ENCODE measurements at places on chromosomes 7 and 10.

DNA sequence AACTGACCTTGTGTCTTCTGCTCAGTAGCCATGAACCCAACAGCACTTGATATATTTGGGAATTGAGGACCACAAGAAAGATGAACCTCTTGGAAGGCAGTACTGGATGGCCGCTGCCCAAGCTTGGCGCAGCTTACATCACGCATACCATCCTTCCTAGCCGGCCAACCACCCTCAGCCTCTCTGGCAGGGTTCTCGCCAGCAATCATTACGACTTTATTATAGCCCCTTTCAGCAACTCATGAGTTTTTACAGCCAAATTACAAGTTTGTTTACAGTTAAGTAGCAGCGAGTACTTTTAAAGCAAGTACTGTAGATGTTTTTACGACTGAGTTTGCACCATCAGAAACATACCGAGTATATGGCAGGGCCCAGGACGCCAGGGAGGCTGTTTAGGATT is 769.1 kb downstream of the SUGCT start:
- DNase-seq = no peak

DNA sequence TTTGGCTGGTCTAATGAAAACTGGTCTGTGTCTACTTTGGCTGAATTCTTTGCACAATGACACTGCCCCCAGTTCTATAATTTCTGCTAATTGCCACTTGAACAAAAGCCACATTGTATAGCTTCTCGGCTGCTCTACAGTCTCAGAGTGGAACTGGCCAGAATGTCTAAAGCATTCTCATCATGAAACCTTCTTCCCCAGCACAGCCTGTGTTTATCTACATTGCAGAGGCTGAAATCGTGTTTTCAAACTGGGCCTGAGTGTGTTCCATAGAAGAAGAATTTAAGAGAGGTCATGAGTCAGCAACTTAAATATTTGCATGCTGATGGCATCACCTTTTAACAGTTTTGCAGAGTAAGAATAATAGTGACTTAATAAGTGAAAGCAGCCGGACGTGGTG is 177.2 kb downstream of the BUB3 start:
- DNase-seq = no peak

- DNase-seq = peak; percentile 80
Measured at GRCh38 chr7:113698556-113699220, 220.1 kb downstream of the PPP1R3A start.

GRCh38 chr7:19128856-19129255 is 11.4 kb upstream of the TWIST1 start:
- no peak for DNase-seq

DNA sequence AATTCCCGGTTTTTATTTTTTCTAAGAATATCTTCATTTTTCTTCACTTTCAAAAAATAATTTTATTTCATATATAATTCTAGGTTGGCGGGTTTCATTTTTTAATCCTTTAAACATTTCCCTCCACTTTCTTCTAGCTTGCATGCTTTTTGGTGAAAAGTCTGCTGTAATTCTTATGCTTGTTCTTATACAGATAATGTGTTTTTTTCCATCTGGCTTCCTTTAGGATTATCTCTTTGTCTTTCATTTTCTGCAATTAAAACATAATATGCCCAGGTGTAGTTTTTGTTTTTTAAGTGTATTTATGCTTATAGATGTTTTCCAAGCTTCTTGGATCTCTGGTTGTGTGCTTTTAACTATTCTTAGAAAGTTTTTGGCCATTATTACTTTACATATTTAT is 341.3 kb upstream of the SEMA3C start:
- DNase-seq = no peak

DNA sequence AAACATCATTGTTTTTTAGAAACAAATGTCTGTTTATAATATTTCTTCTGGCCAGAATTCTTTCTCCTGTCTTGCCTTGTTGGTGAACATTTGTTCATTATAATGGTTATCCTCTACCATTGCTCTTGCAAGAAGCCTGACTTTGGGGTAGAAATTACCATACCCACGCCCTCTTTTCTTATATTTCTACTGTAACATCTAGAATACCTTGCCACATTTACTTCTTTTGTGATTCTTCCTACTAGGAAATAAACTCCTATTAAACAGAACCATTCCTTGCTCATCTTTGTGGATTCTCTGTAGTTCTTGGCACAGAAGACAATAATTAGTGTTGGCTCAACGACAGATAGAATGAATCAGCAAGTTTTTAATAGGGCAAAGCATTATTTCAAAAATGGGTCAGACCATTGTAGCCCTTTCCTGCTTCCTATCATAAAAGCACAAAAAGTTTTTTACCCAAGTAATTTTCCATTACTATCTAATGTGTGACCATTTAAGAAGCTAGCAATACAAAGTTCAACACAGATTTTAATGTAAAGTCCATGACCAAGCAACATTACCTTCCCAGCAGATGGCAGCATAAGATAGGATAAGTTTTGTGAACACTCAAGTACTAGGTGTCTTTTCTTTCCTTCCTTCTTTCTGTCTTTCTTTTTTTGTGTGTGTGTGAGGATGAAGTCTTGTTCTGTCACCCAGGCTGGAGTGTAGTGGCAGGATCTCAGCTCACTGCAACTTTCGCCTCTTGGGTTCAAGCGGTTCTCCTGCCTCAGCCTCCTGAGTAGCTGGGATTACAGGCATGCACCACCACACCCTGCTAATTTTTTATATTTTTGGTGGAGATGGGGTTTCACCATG is 270.4 kb downstream of the HGF start:
- DNase-seq = peak; percentile 89

GRCh38 chr7:36284456-36285090 is 105.1 kb upstream of the ANLN start:
- DNase-seq = no peak

GRCh38 chr10:71252220-71252619 is 39.9 kb downstream of the UNC5B start:
- DNase-seq = no peak

GRCh38 chr7:21544715-21545114 is 1.9 kb downstream of the DNAH11 start:
- DNase-seq = no peak

- DNase-seq = no peak
Measured at GRCh38 chr7:71563276-71563675, 431.3 kb downstream of the GALNT17 start.

DNA sequence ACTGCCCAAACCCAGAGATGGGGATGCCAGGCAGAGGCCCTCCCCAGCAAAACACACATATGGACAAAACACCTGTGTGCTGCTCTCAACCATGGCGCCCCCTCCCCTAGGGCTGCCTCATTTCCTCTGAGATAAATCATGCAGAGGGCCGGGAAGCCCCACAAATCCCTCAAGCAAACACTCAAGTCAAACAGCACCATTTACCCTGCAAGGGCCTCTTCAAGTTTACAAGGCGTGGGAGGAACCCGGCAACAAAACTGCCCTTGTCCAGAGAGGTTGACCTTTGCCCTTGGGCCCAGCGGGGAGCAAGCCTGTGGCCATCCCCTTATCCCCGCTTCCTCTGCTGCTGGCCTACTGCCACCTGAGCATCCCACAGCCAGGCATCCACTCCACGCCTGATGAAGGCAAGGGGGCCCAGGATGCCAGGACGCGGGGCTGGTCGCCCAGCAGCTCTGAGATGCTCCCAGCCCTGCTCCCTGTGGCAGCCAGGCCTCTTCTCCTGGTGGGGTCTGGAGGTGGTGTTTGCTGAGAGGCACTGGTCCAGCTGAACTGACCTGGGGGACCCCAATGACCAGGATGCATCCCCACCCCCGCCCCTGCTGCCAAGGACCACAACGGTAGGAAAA is 77.4 kb downstream of the DLG5 start:
- no peak for DNase-seq

- no peak for DNase-seq
Measured at GRCh38 chr7:99399597-99399996, 8.8 kb downstream of the PDAP1 start.

DNA sequence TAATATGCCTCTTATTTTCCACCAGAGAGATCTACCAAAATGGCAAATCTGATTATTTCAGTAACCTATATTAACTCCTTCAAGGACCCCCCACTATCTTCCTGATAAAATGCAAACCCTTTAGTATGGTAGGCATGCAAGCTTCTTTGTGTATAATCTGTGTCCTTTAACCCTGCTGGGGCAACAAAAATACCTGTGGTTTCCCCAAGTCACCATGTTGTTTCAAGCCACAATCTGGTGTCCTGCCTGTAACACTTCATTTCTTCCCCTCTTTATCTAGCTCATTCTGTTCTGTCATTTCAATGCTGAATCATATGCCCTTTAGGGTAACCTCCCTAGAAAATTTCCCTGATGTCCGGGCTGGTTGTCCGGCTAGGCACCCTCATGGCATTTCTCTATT is 5.3 kb downstream of the CALCR start:
- no peak for DNase-seq

DNA sequence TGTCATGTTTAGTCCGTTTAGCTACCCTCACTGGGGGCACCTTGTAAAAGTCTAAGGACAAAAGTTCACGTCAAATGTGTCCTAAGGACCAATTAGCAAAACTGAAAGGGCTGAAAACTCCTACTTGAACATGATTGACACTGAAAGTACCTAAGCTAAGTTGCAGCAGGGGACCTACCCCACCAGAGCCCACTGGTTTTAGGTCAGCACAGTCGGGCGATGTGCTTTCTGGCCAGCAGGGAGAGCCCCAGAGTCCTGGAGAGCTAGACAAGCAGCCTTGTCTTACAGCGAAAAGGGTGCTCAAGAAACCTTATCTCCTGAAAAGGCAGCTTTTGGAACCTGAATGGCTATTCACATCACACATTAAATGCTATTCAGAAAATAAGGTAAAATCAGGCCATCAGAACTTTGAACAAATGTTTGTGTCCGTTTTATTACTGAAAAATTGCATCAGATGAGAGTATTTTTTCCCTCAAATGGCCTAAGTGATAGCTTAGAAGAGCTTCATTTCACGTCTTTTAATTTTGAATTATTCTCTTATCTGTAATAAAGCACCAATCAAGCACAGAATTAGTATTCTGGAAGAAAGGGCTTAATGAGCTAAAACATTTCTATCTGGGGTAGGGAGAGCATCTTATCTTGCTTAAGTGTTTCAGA is 52.2 kb upstream of the MKI67 start:
- DNase-seq = no peak

DNA sequence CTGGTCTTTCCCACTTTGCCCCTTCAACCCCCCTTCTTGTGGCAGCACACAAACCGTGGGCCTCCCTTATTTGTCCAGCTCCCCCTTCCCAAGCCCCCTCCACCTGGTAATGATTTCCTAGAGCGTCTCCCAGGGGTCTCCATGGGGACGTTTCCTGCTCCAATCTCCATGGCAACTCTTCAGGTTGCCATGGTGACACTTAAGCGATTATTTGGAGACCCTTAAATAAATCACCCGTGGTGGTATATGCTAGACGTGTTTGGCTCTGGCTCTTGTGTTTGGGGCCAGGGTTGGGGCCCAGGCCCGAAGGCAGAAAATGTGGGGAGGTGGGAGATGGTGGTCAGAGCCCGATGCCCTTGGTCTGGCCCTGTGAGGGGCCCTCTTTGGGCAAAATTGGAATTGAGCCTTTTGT is 41.1 kb upstream of the DLG5 start:
- peak; percentile 94 for DNase-seq

DNA sequence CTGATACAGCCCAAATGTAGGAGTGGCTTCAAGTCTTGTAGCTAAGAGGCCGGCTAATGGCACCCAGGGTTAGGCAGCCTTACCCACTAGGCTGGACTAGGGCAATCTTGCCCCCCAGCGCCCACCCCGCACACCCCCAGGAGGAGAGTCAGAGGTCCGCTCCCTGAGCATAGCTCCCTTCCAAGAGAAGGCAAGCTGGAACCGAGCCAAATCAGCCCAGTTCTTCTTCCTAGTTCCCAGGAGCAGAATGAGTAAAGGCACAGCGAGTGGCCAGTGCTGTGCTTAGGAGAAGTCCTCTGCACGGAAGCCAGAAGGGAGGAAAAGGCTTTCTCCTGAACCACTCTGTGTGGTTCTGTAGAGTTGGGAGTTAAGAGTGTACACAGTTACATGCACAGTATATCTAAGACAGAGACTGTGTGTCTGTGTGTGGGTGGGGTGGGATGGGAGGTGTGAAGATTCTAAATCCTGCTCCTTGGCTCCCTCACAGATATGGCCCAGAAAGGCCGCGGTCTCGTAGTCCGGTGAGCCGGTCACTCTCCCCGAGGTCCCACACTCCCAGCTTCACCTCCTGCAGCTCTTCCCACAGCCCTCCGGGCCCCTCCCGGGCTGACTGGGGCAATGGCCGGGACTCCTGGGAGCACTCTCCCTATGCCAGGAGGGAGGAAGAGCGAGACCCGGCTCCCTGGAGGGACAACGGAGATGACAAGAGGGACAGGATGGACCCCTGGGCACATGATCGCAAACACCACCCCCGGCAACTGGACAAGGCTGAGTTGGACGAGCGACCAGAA is 59.7 kb upstream of the PDCD4 start:
- DNase-seq = no peak

DNA sequence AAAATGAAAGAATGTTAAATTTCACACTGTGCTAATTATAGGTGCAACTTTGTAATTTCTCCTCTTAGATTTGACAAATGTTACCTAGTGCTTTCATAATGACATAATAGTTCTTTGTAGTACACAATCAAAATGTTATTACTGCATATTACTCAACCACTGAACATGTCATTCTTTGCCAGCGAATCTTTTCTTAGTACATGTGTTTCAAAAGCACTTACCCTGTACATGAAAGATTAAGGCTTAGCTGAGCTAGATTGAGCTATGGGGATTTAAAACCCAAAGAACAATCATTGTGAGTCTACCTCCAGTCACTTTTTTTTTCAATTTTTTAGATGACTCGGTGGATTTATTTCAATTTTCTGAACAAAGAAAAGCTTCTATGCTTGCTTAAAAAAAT is 123.5 kb upstream of the FERD3L start:
- DNase-seq = no peak

GRCh38 chr7:46654546-46655443 is 733.7 kb upstream of the IGFBP3 start:
- no peak for DNase-seq

DNA sequence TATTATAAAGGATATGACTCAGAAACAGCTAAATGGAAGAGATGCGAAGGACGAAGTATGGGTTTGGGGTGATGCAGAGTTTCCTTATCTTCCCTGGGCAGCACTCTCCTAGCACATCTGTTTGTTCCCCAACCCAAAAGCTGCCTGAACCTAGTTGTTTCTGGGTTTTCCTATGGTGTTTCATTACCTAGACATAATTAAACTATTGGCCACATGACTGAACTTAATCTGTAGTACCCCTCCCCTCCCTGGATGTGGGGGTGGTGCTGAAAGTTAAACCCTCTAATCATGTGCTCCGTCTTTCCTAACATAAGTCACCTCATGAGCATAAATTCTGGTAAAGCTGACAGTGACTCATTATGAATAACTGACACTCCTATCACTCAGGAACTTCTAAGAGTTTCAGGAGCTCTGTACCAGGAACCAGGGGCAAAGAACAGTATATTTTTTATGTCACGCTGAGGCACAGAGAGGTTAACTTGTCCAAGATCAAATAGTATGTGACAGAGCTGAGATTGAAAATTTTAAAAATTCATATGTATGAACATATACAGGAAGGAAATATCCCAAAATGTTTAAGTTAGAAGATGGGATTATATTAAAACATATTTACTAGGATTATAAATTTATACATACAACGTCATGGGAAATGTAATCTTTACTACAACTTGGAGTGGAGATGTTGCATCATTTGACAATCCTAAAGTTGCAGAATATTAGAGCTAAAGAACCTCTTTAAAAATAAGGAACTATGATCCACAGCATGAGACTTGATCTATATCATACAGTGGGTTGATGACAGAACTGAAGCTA is 4.8 kb downstream of the STRIP2 start:
- no peak for DNase-seq

Data from brain (organoid and tissue), 16 donors.